ENCODE measurements at places on chromosomes 6 and 20. TPM values are rescaled to one million over a fixed set of nuclear protein-coding genes. Genes with fewer than 3 reads are reported as not detected.

ENPP3 gene
- 1.7 TPM for total RNA-seq

SHLD1 gene
- total RNA-seq = 6.1 TPM

GRCh38 chr20:10415013-10415650 is 18.9 kb downstream of the MKKS start:
- no peak for DNase-seq

DNA sequence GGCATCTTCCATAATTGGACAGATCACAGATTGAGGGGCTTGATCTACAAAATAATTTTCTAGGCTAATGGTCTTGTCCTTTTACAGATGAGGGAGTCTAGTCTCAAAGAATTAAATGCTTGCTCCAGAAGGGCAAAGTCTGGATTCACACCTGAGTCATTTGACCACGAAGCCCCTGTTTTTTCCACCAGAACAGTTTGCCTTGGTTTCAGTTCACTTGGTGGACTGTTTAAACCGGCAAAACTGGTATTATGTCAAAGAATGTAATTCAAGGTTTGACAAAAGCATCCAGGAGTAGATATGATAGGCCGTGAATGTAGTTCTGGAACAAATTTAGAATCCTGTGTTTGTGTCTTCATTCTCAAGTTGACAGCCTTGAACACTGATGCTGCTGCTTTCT is 3.3 kb downstream of the MYO6 start:
- DNase-seq = no peak

DNA sequence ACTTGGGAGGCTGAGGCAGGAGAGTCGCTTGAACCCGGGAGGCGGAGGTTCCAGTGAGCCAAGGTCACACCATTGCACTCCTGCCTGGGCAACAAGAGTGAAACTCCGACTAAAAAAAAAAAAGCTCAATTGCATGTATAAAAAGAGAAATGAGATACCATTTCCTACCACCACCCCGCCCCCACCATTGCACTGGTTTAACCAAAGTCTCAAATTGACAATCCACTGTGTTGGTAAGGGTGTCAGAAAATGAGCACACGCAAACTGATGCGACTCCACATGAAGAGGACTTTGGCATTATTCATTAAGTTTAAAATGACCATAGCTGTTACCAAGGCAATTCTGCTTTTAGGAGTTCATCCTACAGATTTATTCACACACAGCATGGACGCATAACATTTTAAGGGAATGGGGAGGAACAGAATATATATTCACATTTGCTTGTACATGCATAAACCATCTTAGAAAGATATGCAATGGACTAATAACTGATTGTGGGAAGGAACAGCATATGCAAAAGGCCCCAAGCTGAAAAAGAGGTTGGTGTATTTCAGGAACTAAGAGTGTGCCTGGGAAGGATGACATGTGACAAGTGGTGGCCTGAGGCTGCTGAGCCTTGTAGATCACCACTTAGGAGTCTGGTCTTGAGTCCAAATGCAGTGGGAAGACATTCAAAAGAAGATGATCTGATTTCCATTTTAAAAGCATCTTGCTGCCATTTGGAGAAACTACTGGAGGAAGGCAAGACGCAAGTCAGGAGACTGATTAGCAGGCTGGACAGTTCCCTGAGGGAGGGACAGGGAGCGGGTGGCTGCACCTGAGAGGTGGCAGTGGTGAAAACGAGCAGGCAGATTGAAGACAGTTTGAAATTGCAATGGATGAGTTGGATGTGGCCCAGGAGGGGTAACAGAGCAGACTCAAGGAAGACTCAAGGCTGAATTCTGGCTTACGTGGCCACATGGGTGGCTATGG is 37.2 kb upstream of the PTPN1 start:
- DNase-seq = no peak

TBP gene
- 17.2 TPM for total RNA-seq

DNA sequence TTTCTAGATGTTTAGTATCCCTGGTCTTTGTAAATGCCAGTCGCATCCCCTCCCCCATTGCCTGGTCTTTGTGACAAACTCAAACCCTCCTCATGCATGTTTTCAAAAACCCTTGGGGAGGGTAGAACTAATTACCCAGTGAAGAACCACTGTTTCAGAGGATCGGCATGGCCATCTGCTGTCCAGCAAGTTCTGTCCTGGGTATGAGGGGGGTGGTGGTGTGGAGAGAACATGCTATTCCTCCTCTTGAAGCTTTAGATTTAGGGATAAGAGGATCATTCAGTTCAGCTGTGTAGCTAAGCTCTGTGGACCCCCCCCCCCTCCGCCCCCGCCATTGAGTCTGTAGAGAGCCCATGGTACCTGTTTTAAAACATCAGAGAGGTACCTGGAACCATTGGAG is 5.6 kb downstream of the BRPF3 start:
- no peak for DNase-seq

DNA sequence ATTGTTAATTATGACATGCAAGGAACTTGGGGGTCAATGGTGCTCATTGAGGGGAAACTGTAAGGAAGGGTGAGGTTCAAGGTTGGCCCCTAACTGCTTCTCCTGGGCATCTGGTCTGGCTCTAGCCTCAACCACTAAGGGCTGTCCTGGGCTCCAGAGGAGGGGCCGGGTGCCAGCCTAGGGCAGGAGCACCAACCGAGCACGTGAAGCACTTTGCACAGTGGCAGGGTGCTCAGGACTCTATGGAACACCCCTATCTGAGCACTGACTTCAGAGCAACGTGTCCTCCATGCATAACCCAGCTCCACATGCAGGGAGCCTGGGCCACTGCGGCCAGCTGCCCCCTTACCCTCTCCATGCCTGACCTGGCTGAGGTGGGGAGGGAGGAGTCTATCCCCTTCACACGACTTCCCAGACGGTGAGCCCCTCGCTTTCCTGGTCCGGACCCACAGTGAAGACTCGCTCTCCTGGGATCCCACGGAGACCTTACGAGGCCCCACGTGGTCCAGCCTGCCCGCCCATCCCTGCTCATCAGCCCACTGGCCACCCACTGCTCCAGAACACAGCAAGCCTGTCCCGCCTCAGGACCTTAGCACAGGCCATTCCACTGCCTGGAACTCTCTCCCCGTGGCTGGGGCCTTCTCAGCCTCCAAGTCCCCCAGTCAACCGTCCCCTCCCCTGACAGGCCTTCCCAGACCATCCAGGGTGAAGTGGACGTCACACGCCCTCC is 40.8 kb upstream of the STX16 start:
- no peak for DNase-seq

PKHD1 gene
- total RNA-seq = 0.04 TPM

TCFL5 gene
- 14.6 TPM for total RNA-seq

EFHC1 gene
- 38.7 TPM for total RNA-seq

- no peak for DNase-seq
Measured at GRCh38 chr6:55528624-55529023, 50.4 kb downstream of the HMGCLL1 start.

DNA sequence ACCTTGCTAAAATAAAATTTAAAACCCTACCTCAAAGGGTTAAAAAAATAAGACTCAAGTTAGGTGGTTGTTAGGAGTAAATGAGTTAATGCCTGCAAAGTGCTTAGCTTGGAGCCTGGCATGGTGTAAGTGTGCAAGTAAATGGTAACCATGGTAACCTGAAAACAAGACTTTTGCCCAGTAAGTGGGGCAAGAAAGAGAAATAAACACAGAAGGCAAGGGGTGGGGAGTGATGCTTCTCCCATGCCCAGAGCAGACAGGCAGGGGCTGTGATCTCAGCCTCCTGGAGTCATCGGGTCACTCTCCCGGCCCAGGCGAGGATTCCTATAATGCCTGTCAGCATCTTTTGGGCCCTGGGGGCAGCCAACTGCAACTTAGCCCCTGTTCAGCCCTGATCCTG is 59.2 kb upstream of the SLC32A1 start:
- no peak for DNase-seq

DNA sequence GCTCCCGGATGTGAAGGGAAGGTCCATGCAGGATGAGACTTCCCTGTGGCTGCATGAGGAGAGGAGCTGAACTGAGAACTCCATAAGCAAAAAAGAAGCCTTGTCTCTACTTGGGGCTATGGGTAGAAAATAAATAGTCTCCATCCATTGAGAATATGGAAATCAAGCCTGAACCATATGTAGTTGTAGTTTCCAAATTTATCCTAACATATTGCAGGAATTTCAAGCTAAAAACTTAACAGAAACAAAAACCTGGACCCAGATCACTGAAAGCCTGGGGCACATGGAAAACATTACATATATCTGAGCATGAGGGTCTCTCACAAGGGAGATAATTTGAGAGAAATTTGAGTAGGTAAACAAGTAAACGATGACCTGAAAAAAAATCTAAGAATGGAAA is 94.9 kb upstream of the C6orf118 start:
- DNase-seq = no peak

MYMX gene
- 2.1 TPM for total RNA-seq

FAM209B gene
- total RNA-seq = not detected

DNA sequence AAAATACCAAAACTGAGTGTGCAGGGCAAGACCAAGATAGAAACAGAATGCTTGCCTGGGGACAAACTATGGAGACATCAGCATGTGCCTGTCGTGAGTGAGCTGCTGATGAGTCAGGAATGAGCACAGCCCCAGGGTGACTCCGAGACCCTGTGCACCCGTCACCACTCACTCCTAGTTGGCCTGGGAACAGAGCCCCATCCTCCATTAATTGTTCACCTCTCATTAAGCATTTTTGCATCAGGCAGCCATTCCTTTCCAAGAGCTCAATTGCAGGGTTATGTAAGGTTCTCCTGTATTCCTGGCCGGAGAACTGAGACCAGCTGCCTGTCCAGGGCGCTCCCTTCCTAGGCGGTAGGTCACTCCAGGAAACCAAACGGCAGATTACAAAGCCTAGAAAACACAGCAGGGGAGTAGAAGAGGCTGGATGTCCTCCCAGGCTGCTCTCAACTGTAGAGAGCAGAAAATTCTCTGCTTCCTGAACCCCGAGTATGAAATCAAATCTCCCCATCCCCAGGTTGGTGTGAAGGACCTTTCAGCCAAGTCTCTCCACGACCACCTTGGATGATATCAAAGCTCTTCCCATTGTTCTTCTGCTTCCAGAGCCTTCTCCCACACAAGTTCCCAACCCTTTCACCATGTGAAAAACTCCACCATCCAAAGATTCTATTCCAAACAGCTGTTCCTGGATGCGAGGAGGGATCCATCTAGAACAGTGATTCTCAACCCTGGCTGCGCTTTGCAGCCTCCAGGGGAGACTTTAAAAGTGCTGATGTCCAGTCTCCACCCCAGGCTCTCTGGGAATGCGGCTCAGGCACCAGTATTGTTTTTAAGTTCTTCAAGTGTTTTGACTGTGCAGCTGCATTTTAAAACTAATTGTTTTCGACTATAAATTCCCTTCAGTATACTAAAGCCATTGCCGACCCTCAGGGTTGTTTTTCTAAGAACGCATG is 532.6 kb upstream of the JARID2 start:
- no peak for DNase-seq

DNA sequence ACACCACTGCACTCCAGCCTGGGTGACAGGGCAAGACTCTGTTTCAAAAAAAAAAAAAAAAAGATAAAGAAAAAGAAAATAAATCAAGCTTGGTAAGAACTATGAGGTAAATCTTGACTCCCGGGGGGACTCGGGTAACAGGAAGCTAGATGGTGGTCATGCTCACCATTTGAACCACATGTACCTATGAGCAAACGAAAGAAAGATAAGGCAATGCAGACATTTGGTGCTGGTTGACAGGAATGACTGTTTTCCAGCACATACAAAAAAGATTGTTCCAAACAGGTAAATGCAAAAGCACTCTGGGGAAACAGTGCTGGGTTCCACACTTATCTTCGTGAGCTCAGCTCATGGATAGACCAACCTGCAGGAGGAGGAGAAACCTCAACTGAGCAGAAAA is 22.8 kb upstream of the PTPN1 start:
- DNase-seq = no peak

DNA sequence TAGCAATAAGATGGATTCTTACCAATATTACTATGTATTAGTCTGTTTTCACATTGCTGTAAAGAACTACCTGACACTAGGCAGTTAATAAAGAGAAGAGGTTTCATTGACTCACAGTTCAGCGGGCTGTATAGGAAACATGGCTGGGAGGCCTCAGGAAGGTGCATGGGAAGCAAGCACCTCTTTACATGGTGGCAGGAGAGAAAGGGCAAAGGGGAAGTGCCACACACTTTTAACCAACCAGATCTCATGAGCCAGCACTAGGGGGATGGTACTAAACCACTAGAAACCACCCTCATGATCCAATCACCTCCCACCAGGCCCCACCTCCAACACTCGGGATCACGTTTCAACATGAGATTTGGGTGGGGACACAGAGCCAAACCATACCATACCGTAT is 40.7 kb upstream of the CCDC167 start:
- no peak for DNase-seq

DNA sequence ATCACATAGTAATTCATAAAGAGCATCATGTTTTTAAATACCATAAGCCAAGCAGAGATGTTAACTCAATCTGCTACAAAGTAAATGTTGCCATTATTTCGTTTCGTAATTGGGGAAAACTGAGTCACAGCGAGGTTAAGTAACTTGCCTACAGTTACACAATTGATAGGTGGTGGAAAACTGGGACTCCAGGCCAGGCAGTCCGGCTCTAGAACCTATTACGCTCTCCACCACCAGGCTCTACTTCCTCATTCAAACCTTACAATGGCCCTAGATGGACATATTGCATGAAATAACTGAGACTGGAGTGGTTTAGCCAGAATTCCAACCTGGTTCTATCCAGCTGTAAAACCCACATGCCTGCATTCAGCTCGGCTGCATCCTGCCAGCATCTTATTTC is 58.2 kb downstream of the LINC00237 start:
- DNase-seq = no peak

RAB44 gene
- 0.27 TPM for total RNA-seq

DNA sequence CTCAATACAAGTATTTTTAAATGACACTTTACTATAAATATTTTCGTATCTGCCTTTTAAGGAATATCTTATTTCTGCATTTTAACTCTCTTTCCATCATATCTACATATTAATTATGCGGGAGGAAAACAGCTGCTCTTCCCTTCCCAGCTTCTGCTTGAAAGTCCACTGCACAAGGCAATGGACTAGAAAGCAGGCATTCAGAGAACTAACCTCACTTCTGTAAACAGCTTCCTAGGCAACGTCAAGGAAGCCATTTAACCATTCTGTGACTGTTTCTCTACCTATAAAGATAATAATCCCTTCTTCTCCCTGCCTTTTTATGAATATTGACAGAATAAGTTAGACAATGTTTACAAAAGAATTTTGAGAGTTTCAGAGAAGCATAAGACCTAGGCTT is 319.4 kb downstream of the BTBD9 start:
- no peak for DNase-seq

HSPA12B gene
- 20.4 TPM for total RNA-seq

DNA sequence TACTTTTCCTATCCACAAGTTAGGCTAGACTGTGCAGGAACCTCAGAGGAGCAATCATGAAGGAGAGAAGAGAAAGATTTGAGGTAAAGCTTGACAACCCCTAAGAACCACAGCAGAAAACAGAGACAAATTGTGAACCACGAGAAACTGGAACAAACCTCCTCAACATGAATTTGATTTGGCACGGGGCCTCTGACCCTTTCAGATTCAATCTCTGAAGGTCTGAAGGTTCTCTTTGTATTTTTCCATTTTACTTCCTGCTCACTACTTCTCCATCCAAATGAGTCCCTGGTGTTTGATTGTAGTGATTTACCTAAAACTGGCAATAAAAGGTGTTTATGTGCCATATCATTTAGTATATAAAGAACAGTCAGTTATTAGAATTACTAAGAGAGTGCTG is 126.1 kb upstream of the STXBP5 start:
- no peak for DNase-seq
